ENCODE measurements at places on chromosomes 11 and 22.

GRCh38 chr11:71093783-71094182, 158.6 kb downstream of the SHANK2 start:
- no peak for DNase-seq

GRCh38 chr11:12123799-12124198, 13.4 kb downstream of the MICAL2 start:
- DNase-seq: no peak

DNA sequence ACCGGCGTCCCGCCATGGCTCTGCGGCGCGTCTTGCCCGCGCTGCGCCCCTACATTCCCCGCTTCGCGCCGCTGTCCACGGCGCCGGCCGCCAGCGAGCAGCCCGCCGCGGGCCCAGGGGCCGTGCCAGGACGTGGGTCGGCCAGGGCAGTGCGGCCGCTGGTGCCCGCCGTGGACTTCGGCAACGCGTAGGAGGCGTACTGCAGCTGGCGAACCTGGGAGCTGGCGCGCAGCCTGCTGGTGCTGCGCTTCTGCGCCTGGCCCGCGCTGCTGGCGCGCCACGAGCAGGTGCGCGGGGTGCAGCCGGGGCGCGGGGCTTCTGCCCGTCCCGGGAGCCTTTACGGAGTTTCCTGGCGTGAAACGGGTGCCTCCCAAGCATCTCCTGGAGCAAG, 20.1 kb downstream of the DGCR6L start:
- no peak for DNase-seq

DNA sequence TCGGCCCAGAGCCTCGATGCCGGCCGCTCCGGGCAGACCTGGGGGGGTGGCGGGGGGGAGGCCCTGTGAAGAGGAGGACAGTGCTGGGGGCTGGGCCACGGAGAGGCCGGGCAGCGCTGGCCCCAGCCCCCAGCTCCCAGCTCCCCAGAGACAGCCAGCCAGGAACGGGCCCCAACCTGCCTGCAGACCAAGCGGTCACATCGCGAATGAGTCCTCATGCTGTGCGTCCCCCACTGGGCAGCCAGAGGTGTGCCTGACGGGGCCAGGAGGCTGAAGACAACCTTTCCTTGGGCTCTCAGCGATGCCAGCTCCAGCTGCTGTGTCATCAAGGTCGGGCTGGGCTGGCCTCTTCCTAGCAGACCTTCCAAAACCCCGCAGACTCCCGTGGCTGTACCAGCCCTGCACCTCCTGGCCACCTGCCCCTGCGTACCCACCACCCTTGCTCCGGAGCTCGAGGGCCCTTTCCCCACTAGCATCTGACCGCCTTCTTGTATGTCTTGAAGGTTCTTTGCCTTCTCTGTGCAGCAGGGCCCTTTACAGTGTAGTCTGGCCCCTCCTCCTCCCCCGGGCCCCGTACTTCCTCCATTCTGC, 88.4 kb downstream of the CDKN1C start:
- no peak for DNase-seq

GRCh38 chr11:78371221-78371891, 46.3 kb downstream of the GAB2 start:
- DNase-seq: no peak

- DNase-seq: no peak
Measured at GRCh38 chr11:9180784-9181183, 84.4 kb downstream of the DENND5A start.

GRCh38 chr11:35083431-35084238, 55.3 kb upstream of the CD44 start:
- DNase-seq: peak; percentile 54
